ENCODE measurements at places on chromosomes 7 and 10.
A peak's percentile ranks its signal among the peaks of the same experiment; 100 is the strongest.

DNA sequence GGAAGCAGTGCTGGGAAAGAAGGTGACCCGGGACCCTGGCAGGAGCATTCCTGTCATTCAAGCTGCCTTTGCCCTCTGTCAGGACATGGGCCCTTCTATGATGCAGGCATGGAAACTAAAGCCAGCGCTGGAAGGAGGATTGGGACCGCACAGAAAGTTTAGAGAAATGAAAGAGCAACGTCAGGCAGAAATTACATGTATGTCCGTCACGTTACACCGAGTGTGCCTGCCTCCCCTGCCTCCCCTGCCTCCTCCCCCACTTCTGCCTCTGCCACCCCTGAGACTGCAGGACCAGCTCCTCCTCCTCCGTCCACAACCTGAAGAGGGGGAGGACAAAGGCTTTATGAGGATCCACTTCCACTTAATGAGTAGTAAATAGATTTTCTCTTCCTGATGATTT lies 13.9 kb upstream of the PWWP2B start:
- DNase-seq: peak; percentile 61

GRCh38 chr7:121113288-121113687 lies 124.8 kb downstream of the CPED1 start:
- DNase-seq: no peak

DNA sequence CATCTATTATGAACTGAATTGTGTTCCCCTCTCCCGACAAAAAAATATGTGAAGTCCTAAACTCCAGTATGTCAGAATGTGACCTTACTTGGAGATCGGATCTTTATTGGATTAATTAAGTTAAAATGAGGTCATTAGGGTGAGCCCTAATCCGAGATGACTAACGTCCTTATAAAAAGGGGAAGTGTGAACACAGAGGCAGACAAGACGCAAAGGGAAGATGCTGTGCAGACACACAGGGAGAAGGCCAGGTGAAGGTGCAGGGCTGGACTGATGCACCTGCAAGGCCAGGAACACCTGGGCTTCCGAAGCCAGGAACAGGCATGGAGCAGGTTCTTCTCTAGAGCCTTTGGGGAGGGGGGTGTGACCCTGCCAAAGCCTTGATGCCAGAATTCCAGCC lies 187.8 kb downstream of the PARD3 start:
- no peak for DNase-seq

- no peak for DNase-seq
Observed at GRCh38 chr10:38032886-38033285, 22.4 kb downstream of the ZNF33A start.

GRCh38 chr10:19209319-19209718 lies 160.7 kb downstream of the MALRD1 start:
- DNase-seq: no peak

- no peak for DNase-seq
Observed at GRCh38 chr10:78572565-78572964, 496.2 kb upstream of the ZMIZ1 start.

- no peak for DNase-seq
Observed at GRCh38 chr10:88152728-88153133, 289.3 kb downstream of the PTEN start.

- DNase-seq: peak; percentile 56
Observed at GRCh38 chr7:151411551-151411950, 1.7 kb upstream of the WDR86 start.

DNA sequence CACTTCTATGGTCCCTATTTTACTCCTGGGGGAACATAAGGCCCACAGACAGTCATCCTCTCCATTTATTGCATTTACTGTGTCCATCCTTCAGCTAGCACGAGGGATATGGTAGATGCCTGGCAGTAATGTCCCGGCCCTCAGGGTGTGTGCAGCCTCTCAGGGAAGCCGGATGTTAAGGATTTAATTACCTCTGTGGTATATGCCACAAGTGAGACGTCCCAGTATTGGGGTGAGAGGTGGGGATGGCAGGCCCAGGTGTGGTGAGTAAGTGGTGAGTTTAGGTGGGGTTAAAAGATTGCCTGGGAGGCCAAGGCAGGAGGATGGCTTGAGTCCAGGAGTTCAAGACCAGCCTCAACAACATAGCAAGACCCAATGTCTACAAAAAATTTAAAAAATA lies 144.9 kb downstream of the SH3PXD2A start:
- DNase-seq: peak; percentile 24

- DNase-seq: no peak
Observed at GRCh38 chr7:37151741-37152413, 296.8 kb downstream of the ELMO1 start.

GRCh38 chr10:990808-991207 lies 2.6 kb downstream of the GTPBP4 start:
- no peak for DNase-seq

GRCh38 chr10:97203220-97203619 lies 17.5 kb upstream of the SLIT1 start:
- DNase-seq: no peak

DNA sequence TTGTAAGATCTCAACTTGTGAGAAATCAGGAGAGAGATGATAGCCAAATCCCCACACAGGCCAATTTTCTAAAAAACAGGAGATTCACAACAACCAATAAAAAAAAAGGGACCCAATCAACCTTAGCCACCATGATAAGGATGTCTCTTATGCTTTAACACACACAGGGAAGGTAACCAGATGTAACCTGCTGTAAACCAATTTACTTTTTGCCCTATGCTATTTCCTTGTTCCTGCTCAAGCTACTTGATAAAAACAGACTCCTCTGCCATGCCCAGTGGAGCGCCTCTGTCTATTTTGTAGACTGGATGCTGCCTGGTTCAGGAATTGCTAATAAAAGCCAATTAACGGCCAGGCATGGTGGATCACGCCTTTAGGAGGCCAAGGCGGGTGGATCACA lies 123.5 kb upstream of the NPVF start:
- DNase-seq: no peak

- no peak for DNase-seq
Observed at GRCh38 chr7:16004702-16005101, 318.2 kb upstream of the MEOX2 start.

DNA sequence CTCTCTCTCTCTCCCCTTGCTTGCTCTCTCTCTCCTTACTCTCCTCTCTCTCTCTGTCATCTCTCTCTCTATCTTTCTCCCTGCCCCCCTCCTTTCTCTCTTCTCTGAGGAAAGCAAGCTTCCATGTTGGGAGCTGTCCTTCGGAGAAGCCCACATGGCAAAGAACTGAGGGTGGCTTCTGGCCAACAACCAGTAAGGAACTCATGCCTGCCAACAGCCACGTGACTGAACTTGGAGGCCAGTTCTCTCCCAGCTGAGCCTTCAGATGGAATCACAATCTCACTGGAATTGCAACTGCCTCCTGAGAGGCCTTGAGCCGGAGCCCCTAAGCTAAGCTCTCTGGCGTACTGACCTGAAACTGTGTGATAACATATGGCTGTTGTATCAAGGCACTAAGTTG lies 12.0 kb upstream of the DHTKD1 start:
- no peak for DNase-seq

DNA sequence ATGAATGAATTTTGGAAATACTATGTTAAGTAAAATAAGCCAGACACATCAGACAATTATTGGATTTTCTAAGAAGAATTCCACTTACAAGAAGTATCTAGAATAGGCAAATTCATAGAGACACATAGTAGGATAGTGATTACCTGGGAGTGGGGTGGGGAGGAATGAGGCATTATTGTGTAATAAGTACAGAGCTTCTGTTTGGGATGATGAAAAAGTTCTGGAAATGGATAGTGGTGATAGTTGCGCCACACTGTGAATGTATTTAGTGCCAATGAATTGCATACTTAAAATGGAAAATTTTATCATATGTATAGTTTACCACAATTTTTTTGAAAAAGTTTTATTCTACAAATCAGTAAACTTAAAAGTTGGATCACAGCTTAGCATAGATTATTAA lies 297.2 kb upstream of the KAT6B start:
- DNase-seq: no peak

- DNase-seq: no peak
Observed at GRCh38 chr10:106997721-106998120, 166.8 kb downstream of the SORCS1 start.

- no peak for DNase-seq
Observed at GRCh38 chr10:3566627-3567026, 218.4 kb downstream of the KLF6 start.

- DNase-seq: no peak
Observed at GRCh38 chr10:113704637-113705343, 25.1 kb downstream of the CASP7 start.

- DNase-seq: no peak
Observed at GRCh38 chr7:97971120-97971989, 18.6 kb downstream of the OCM2 start.

- DNase-seq: no peak
Observed at GRCh38 chr7:35630024-35630972, 64.6 kb downstream of the HERPUD2 start.

DNA sequence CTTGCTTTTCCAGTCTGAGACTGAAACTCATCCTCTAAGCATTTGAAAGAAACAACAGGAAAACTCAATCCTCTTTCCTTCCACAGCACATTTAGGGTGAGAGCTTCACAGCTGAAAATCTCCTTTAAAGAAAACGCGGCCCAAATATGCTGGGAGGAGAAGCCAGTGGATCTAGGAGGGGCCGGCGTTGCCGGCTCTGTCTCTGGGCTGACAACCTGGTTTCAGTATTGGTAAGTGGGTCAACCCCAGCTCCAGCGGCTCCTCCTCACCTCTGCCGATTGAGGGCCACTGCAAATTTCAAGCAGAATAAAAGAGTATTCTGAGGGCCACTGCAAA lies 75.3 kb upstream of the CPXM2 start:
- DNase-seq: no peak

DNA sequence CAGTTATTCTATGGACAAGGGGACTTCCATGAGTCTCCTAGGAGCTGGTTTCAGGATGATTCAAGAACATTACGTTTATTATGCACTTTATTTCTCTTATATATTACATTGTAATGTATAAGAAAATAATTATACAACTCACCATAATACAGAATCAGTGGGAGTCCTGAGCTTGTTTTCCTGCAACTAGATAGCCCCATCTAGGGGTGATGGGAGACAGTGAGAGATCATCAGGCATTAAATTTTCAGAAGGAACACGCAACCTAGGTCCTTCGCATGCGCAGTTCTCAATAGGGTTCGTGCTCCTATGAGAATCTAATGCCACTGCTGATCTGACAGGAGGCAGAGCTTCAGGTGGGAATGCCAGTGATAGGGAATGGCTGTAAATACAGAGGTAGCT lies 137.9 kb downstream of the ANKRD30A start:
- no peak for DNase-seq

DNA sequence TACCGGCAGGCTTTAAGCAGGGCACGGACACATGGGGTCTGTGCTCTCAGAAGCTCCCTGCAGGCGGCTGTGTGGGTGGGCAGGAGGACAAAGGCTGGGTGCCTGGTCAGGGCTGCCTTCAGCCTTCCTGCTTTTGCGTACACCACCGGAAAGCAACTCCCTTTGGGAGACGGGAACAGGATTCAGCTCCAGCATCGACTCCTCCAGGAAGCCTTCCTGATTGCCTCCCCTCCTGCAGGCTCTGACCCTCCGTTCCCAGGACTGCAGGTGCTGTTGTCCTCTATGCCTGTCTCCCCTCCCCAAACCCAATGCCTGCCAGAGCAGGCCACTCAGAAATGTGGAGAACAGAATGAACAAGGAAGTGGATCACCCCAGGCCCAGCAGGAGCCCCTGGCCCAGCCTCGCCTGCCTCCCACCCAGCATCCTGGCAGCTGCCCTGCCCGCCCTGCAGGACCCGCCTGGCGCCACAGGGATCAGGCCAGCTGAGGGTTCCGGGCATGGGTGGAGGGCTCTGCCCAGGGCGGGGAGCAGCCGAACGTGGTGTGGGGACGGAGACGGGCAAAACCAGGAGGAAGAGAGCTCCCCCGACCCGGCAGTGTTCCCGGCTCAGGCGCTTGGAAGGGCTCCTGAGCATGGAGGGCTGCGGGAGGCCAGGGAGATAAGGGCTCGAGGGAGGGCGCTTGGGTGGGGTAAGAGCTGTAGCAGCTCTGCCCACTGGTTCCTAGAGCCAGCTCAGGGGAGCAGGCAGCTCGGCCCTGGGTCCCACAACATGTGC lies 6.2 kb upstream of the ELN start:
- no peak for DNase-seq

DNA sequence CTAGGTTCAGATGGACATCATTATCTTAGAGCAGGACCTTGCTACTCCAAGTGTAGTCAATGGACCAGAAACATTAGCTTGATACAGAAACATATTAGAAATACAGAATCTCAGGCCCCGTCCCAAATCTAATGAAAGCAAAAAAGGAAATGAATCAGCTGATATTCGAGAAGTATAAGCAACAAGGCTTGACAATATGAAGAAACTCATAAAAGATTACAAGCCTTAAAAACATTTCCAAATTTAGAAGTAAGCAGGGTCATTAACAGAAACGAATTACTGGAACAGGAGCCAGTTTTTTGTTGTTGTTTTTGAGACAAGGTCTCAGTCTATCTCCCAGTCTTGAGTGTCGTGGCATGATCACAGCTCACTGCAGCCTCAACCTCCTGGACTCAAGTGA lies 40.5 kb upstream of the GSAP start:
- no peak for DNase-seq

GRCh38 chr10:15652757-15653156 lies 67.0 kb downstream of the ITGA8 start:
- DNase-seq: no peak

GRCh38 chr7:5214641-5215040 lies 24.6 kb downstream of the WIPI2 start:
- DNase-seq: peak; percentile 34

- no peak for DNase-seq
Observed at GRCh38 chr10:70124918-70125317, 7.7 kb downstream of the AIFM2 start.

DNA sequence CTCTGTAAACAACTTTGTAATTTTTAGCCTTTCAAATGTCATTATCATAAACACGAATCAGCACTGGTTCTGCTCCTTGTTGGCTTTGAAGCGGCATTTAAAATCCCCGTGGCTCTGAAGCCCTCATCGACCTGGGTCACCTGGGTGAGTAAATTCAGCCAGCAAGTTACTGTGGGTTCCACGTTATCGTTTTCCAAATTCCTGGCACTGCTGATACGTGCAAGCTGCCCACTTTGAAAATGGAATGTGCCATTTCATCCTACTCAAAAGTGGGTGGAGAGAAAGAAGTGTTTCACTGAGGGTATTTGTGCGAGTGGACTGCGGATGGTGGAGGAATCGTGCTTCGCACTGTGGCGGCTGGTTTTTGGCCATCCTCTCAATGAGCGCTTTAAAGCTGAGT lies 281.7 kb downstream of the KLF6 start:
- no peak for DNase-seq

DNA sequence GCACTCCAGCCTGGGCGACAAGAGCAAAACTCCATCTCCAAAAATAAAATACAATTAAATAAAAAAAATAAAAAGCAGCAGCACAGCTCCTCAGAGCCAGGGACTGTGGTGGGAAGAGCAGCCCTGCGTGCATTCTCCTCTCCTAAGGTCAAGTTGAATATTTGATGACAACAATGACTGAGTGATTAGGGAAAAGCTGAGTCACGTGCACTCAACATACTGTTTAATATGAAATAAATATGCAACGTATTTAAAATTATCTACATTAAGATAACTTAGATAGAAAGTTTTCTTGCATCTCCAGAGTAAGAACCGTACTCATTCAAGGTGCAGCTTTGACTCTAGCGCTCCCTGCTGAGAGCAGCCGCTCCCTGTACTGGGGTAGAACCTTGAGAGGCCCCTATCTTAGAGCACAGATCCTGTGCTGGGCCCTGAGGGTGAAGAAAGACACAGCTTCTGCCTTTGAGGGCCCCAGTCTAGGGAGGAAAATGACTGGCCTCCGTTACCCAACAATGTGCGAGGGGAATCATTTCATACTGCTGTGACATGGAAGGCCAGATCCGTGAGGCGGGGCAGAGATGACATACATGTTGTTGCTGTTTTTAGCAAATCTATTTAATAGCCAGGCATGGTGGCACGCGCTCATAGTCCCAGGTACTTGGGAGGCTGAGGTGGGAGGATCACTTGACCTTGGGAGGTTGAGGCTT lies 81.1 kb downstream of the SVIL start:
- no peak for DNase-seq

Measured in posterior cingulate gyrus (tissue), 11 donors.